ENCODE measurements at places on chromosomes 11 and 22.

GRCh38 chr11:15918212-15918611 is 438.1 kb downstream of the SOX6 start:
- DNase-seq, result no peak

DNA sequence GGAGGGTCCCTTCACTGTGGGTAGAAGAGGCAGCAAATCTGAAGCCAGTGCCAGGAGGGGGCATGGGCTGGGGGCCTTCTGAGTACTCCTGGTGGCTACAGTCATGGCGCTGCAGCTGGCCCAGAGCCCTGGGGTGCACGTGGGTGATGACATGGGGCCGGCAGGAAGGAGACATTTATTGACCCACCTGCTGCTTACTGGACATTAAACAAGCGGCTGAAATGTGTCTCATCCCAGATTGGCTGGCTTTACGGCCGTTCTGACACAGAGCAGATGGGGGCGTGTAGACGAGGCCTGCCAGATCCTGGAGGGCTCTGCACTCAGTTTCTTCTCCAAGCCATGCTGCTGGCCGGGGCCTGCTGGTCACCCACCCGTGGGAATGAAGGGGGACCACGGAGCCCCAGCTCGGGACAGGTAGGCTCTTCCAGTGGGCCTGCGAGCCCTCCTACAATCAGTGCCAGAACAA is 906.9 kb downstream of the BRD1 start:
- no peak for DNase-seq

DNA sequence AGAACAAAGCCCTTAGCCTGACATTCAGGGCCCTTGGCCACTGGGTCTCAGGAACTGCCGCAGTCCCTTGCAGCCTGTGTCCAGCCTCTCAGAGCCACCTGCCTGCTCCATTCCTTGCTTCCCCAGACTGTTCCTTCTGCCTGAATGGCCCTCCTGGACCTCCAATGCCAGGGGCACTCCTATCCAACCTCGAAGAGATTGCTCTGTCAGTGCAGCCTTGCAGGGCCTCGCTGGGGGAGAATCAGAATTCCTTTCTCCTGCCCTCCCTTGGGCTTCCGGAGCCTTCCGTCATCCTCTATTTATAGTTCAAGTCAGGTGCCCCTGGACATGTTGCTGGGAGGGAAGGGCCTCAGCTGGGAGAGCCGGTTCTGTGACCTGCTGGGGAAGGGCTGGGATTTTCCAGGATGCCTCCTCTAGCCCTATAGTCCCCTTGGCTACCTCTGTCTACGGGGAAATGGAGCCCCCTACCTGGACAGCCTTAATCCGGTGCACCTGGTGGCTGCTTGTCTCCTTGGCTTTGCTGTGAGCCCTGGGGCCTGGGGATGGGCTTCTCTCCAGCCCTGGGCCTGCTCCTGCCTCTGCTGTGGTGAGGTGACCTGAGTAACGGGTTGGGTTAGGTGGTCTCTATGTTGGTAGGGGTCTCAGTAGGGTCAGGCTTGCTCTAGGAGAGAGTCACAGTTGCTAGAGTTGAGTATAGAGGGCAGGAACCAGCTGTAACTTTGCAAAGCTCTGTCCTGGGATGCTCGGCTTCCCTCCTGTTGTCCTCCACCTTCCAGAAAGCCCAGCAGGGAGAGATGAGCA is 45.9 kb upstream of the SYT7 start:
- no peak for DNase-seq

DNA sequence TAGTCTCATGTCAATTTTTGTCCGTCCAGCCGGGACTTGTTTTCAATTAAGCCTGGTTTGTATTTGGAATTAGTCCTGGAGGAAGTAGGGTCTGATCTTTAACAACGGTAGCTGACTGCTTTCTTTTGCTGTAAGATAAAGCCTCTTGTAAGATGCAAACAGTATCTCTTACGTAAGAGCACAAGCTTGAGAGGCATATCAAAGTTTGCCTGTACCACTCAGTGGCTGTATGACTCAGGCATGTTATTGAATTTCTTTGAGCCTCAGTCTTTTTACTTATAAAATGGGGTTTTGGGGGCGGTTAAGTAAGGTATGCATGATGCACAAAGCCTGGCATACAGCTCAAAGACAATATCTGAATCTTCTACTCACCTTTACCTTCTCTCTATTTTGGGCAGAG is 198.4 kb upstream of the NARS2 start:
- no peak for DNase-seq

DNA sequence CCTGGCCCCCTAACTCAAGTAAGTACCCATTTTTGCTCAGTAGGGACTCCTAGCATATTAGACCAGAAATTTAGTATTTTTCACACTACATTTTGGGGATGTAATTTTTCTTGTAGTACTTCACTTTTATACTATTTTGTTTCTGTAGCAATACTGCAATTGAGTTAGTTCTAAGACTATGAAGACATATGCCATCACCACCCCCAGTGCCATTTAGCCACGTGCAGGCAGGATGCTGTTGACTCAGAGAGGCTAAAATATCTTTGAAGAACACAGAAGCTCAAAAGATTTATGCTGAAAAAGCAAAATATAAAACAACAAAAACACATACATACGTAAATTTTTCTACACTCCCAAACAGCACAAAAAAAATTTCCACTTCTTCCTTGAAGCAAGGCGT is 29.1 kb upstream of the DLAT start:
- DNase-seq, result no peak

DNA sequence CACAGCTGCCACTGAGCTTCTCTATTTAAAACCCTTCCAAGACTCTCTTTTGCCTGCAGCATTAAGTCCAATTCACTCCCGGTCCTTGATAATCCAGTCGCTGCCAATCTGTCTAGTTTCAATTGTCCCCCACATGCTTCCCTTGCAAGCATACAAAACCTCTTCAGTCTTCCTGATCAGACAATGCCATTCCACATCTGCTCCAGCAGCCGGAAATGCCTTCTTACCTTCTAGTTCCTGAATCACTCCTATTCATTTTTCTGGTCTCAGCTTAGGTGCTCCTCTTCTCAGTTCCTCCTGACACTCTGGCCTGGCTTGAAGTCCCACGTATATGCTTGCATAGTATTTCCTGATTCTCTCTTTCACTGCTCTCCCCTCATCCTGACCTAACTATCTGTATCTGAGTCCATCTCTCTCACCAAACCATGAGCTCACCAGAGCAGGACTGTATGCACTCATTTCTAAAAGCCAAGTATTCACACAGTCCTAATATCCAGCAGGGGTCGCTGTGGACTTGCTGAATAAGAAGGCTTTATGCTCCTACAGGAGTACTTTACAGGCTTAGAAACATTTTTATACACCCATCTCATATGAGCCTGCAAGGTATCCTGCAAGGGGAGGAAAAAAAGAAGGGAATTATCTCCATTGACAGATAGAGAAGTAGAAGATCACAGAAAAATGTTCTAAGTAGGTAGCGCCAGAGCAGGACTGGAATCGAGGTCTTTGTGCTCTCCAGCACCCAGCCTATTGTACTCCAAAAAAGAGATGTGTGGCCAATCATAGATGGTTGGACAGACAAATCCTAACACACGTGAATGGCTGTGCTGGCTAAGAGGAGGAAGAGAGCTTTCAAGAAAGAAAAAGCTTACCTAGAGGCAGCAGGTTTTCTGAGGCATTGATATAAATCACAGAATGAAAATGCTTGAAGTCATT is 19.2 kb downstream of the XRRA1 start:
- DNase-seq, result no peak

GRCh38 chr11:44943118-44943517 is 7.6 kb downstream of the TP53I11 start:
- DNase-seq, result no peak

GRCh38 chr11:132972565-132972964 is 559.7 kb downstream of the OPCML start:
- DNase-seq, result no peak

- no peak for DNase-seq
These were observed 68.7 kb upstream of the RRM1 start for GRCh38 chr11:4025967-4026324.

GRCh38 chr11:131696690-131697089 is 326.3 kb downstream of the NTM start:
- no peak for DNase-seq

DNA sequence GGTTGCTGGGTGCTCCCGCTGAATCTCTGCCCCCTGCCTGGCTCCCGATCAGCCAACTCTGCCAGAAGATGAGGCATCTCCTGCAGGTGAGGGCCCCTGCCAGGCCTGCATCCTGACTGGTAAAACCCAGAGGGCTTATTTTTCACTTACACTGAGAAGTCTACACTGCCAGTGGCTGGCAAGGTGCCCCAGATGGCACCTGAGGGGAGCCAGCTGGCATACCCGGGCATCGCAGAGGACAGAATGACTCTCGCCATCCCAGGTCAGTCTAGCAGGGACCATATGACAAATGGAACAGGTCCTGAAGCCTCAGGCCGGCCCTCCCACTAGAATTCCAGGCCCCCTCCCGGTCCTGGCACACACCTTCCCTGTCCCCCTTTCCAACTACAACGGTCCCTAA is 30.9 kb downstream of the MACROD1 start:
- DNase-seq, result no peak

- no peak for DNase-seq
These were observed 15.5 kb upstream of the NNMT start for GRCh38 chr11:114280696-114281095.

- no peak for DNase-seq
These were observed 1.0 kb downstream of the CHRM4 start for GRCh38 chr11:46390331-46391171.

- no peak for DNase-seq
These were observed 1.7 kb downstream of the GDPD5 start for GRCh38 chr11:75523811-75524664.

DNA sequence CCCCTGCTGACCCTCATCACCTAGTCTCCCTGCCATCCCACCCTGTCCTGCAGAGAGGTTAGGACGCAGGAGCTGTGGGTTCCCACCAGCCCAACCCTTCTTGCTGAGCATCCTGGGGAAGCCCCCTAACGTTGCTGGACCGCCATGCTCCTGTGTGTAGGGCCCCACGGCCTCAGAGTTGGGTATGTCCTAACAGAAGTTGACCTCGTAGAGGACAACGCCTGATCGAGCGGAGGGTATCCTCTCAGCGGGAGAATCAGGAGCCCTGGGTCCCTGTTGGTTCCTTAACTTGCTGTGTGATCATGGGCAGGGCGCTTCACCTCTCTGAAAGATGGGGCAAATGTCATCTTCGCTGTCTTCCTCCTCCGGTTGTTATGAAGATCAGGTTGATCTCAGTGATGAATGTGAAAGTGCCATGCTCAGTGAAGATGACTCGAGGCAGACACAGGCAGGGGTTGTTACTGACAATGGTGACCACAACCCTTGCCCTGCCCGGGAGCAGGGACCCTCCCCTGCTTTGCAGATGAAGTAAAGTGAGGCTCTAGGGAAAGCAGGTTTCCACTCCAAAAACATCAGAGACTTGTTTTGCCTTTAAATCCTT is 19.3 kb upstream of the CD5 start:
- no peak for DNase-seq

- no peak for DNase-seq
These were observed 15.0 kb downstream of the USH1C start for GRCh38 chr11:17528906-17529843.

DNA sequence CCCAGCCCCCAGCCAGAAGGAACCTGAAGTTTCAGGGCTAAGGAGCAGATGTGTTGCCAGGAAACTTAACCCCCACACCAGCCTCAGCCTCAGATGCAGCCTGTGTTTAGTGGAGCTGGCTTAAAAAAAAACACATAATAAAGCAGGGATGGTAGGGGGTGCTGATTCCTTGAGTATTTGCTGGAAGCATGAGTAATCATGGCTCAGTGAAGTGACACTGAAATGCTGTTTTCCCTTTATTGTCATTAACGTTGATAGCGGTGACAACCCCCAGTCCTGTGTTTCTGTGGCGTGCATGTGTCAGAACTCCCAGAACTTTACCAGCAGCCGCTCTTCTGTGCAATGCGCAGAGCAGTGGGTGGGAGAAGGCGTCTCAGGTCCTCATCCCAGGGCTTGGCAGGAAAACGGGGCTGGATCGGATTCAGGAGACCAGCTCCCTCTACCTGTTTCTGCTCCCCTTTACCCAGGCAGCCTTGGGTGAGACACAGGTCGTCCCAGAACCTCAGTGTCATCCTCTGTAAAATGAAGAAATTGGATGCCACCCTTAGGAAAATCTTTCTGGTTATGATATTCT is 1282.1 kb downstream of the TBC1D22A start:
- no peak for DNase-seq

DNA sequence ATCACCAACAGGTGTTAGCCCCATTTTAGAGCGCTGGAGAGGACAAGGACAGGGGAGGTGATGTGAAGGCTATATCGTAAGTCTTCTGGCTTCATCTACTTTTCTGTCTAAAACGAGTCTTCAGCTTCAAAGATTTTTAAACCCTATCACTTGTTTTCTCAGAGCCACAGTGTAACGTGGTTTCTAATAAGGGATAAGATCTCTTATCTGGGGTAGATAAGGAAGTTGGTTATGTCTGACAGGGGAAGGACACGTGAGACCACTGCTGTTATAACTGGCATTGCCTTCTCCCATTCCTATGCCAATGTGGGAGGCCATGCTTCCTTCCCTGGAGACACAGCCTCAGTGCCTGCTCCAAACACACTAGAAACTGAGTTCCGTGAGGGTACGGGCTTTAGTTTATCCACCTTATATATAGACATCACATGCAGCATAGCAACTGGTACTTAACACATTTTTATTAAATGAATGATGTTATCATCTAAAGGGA is 39.3 kb downstream of the LARGE2 start:
- no peak for DNase-seq

DNA sequence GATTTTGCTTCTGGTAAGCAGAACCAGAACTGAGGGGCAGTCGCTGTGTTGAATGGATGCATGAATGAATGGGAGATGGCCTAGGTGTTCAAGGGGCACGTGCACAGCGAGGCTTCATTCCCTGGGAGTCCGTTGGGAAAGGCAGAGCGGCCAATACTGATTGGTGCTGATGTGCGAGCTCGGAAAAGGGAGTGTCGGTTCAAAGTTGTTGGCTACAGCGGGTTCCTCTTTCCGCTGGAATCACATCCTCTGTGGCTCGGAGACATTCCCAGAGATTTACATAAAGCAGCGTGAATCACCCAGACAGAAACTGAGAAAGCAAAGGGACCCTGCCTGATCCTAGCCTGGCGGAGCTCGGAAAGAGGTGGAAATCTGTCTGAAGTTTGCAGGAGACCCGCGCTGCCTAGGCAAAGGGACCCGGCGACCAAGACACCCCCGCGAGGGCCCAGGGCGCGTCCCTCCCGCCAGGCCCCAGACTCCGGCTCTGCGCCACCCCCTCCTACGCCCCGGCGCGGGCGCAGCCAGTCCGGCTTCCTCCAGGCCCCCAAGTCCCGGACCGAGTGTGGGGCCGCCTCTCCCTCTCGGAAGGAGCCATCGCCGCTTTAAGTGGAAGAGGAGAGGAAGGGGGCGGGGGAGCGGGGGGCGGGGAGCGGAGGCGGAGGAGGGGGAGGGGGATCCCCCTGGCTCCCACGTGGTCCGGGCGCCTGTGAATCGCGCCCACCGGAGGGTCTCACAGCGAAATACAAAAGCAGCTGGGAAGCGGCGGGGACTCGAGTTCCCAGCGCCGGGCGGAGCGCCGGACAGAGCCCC is at the start of gene FJX1:
Gene FJX1 (plus strand): TSS at position 774 of the 810 bp plus-strand sequence. CDS start 177 bp downstream, outside the sequence.
- DNase-seq, result no peak

DNA sequence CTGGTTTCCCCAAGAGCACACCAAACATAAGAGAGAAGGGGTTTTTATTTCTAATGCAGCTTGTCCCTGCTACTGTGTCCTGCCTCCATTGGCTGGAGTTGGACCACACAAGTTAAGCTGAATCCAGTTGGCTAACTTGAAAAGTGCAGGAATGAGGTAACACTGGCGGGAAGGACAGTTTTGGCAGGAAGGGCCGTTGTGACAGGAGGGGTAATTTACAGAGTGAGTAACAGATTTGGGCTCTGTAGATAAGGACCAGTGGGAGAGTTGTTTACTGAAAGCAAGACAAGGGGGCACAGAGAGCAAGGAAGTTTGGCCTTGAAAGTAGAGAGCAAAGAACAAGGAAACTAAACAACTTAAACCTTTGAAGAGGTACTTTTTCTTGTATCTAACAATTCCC is 1623.3 kb upstream of the RAG2 start:
- DNase-seq, result no peak

GRCh38 chr11:130831506-130831905 is 84.8 kb downstream of the SNX19 start:
- no peak for DNase-seq
